Stimulated activated CD4-positive, alpha-beta T cell treated with anti-CD3 and anti-CD28 coated beads, Interleukin-4, amount 100 ng/mL, for 24 hours (primary cell): ENCODE measurements at places on chromosomes 13 and 19.

GRCh38 chr13:105329359-105329758 lies 1206.1 kb downstream of the EFNB2 start:
- DNase-seq = no peak

DNA sequence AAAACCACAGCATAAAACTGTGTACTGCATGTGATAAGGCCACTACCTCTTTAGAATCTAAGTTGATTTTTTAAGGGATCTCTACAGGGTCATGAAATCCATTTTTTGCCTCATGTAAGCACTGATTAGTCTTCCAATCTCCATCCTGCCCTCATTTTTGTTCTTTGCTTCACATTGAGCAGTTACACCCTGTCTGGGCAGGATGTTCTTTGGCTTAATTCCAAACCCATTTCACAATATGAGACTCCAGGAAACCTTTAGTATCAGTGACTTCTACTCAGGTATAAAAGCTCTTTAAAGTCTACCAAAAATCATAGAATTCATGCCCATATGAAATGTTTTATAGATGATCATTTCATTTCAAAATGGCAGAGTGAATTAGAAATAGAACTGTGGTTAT lies 592.6 kb downstream of the TBC1D4 start:
- DNase-seq = no peak

GRCh38 chr13:83516781-83517180 lies 365.5 kb downstream of the SLITRK1 start:
- no peak for DNase-seq

DNA sequence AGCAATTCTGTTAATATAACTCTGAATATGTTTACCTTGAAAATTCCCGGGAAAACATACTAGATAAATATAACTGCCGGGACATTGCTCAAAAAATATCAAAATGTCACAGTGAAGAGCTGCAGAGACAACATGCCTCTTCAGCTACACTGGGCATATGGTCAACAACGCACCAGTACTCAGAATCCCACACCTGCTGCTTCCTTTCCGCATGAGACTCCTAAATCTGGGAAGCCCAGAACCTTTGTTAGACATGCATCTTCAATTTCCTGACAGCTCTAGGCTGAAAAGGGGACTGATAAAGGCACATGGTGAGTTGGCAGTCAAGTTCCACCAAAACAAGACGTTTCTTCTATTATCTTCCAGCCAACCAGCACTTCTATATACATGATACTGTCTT lies 53.7 kb downstream of the USP12 start:
- DNase-seq = no peak
